ENCODE measurements at places on chromosomes 1 and 21.

GRCh38 chr1:26697978-26698849, 2.4 kb downstream of the ARID1A start:
- DNase-seq: peak; percentile 4

DNA sequence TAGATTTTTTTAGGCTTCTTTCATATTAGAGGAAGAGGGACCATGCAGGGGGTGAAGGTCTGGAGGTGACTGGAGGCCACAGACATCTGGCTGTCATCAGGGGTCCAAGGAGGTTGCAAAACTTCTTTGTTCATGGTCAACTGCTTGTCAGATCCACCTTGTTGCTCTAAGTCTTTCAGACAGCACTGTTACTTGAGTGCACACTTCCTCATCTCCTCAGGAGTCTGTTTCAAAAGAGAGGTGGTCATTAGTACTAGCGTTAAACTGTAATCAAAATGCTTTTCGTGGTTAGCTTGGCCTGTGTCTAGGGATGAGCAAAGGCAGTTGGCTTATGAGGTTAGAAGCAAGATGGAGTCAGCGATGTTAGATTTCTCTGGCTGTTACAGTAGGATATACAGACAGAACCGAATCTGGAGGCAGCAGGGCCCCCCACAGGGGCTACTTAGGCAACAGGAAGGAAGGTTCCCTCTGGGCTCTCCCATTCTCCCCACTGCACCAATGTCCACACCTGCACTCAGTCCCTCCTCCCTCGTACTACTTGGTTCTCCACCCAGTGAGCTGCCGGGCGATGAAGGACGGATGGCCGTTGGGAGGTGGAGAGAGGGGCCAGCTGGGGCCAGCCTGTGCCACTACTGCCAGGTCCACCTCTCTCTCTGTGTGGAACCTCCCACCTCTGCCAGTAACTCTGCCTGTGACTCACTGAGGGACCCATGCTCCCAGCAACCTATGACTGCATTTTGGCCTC, 57.2 kb downstream of the TOR1AIP2 start:
- DNase-seq: no peak

- DNase-seq: no peak
Observed at GRCh38 chr1:246292571-246292970, 214.5 kb downstream of the SMYD3 start.

DNA sequence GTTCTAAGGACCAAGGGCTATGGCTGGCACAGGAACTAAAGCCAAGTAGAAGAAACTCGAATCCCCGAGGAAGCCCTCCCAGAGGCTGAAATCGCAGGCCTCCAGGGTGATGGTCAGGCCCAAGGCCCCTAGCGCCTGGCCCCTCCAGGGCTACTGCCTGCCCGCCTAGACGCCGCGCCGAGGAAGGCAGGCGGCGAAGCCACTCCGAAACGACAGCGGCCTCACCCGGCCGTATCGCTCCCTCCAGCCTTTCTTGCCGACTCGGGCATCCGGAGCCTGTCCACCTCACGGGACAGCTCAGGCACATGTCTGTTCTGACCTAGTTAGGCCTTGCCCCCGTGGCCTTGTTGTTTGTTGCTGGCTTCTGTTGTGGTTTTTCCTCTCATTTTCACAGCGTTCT, 9.7 kb upstream of the LHX8 start:
- no peak for DNase-seq

DNA sequence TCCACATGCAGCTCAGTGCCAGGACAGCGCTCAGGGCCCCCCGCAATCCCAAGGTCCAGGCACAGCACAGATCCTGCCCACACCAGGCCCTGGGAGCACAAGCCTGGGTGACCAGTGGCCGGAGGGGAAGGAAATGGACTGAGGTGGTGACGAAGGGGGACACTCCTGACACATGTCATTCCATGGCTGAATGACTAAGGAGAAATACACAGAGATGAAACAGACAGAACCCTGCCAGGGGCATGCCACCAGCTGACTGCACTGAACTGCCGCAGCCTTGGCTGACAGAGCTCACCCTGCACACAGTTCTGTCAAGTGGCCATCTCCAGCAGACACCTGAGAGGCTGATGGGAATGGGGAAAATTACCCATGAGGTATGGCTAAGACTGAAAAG, 56.1 kb downstream of the HSF2BP start:
- no peak for DNase-seq

DNA sequence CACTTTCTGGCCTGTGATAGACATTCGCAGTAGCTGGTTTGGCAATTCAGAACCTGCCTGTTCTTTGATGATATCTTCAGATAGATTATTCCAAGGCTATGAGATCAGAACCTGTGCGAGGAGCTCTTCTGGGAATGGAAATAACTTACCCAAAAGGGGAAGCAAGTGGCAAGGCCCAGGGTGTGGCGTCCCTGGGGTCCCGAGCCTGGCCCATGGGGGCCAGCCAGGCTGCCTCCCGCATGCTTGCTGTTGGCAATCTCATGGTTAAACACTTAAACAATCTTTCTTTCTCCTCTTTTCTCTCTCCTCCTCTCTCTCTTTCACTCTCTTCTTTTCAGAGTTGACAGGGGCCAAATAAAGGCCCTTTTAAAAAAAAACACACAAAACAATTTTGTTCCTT, 108.1 kb downstream of the RNF220 start:
- no peak for DNase-seq

DNA sequence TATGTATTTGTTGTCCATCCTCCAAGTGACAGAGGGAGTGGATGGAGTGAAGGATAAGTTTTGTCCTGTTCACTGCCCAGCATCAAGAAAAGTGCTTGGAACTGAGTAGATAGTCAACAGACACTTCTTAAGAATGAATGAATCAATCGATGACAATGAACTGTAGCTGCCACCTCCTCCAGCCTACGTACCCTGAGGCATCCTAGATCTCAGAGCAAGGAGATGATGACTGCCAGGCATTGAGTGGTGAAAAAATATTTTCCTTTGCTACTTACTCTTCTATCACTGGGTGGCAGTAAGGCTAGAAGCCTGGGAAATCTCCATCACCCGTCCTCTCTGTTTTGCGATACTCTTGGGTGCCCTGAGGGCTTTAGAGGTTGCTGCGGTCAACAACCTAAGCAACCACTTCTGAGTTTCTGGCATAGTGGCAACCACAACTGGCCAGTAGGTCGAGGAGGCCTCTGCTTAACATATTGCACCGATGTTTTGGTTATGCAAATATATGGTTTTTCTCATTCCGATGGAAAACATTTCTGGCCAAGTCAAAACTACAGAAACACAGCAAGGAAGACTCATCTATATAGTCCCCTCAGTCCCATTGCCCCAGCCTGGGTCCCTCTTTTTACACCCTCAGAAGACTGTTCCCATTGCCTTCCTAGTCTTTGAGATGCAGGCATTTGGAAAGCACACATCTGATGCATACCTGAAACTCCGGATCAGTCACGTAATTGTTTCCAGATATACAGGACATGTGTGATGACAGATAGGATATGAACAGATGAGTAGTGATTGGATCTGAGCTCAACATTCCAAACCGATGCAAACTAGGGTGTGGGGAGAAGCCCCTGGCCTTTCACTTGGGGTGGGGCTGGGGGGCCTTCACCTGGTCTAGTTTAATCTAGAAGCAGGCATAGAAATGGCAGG, 136.8 kb downstream of the RUNX1 start:
- no peak for DNase-seq

- no peak for DNase-seq
Observed at GRCh38 chr1:93769777-93770176, 88.1 kb upstream of the BCAR3 start.

DNA sequence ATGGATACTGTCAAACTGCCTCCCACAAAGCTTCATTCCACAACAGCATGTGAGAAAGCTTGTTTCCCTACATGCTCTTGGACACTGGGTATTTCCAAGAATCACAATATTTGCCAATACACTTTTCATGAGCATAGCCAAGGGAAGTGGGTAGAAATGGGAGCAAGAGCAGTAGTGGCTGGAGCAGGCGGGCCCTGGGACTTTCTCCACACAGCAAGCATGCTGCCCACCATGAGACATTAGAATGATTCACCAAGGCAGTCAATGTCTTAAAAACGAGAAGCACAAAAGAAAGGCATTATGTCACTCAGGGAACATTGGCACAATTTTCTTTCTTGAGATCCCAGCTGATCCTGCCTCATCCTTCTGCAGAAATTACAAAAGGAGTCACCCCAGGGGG, 371.6 kb upstream of the RUNX1 start:
- no peak for DNase-seq

DNA sequence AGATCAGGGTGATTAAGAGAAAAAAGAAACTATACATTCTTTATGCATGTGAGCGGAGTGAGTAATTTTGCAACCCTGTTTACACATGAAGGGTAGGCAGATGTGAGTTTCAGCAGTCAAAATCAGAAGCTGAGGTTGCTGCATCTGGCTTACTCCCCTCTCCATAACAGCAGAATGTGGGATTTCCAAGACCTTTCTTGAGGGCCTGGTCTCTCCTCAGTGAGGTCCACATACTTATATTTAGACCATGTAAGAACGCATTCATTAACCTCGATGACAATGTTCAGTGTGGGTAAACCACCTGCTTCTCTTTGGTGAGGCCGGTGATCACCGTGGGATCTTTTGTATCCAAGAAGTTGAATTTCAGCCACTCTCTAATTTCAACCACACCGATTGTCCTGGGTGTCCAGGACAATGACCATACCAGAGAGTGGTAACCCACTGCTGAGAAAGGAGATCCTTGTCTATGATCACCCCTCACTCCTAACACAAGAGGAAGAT, 18.7 kb upstream of the RAP1A start:
- no peak for DNase-seq

DNA sequence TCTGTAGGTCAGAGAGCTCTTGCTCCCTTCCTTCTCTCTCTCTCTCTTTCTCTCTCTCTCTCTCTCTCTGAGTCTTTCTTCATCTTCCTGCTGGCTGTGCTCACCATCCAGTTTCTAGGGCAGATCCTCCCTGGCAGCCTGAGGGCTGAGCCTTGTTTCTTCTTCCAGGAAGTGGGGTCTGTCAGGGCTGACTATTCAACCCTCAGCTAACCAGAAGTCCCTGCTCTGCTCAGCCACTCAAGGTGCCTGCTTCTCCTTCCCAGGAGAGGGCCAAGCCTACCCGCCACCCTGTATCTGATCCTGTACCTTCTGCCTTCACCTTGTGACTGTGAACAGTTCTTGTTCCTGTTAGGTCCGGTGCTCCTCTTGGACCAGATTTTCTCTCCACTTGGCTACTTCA, 107.6 kb upstream of the ETV3 start:
- no peak for DNase-seq

- no peak for DNase-seq
Observed at GRCh38 chr1:232766904-232767303, 38.3 kb upstream of the MAP10 start.

DNA sequence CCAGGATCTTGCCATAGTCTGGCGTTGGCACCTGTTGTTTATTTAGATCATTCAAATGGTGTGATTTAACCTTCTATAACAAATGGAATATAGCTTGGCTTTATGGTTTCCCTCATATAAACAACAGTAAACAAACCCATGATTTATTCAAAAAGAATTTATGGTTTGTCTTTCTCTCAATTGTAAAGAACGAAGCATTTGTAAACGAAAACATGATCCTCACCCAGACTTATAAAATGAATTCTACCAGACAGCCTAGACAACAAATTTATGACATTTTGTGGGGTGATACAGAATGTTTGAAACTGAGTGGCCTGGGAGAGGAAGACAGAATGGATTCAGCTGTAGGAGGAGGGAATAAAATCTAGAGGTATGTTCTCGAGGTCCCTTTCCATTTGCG, 66.1 kb upstream of the PTGFR start:
- DNase-seq: no peak

- DNase-seq: peak; percentile 49
Observed at GRCh38 chr1:203480525-203481084, 5.0 kb downstream of the PRELP start.

DNA sequence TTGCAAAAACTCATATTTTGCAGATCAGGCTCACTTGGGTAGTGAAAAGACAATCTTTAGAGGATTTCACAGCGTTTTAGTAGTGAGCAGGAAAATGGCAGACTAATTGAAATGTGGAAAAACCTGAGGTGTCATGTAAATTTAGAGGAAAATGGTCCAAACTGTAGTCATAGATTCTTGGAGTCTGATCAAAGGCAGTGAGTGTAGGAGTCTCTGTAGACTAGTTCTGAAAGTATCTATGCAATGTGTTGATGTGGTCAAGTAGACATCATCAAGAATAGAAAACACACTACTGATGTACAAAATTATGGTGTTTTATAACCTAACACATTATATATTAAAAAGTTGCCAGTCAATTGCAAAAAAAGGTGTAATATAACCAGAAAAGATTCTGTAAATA, 143.2 kb upstream of the C1orf105 start:
- DNase-seq: no peak

DNA sequence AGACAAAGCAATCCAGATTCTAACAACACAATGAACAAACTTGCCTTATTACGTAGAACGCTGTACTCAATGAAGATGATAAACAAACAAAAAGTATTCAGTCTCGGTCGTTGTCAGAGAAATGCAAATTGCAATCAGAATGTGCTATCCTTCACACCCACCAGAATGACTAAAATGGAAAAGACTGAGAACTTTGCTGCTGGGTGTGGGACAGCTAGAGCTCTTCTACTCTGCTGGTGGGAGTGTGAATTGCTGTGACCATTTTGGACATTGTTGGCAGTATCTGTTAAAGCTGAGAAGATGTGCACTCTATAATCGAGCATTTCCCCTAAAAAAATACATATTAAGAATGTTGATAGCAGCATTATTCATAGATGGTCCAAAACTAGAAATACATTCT, 111.4 kb downstream of the PEX14 start:
- DNase-seq: no peak

GRCh38 chr1:212667223-212668139, 32.2 kb downstream of the BATF3 start:
- no peak for DNase-seq

DNA sequence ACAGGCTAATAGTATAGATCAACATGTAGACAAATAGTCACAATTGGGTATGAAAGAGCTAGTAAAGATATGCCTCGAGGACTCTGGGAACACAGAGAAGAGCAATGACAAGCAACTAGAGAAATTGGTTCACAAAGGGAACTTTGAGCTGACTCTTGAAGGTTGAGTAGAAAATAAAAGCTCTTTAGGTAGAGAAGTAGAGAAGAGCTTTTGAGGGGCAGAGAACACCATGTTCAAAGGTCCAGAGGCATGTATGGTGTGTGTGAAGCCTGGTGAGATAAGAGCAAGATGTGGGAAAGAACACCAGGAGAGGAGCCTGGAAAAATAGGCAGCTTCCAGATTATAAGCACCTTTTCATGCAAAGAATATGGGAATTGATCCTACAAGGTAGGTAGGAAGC, 109.7 kb upstream of the MAGI3 start:
- no peak for DNase-seq

DNA sequence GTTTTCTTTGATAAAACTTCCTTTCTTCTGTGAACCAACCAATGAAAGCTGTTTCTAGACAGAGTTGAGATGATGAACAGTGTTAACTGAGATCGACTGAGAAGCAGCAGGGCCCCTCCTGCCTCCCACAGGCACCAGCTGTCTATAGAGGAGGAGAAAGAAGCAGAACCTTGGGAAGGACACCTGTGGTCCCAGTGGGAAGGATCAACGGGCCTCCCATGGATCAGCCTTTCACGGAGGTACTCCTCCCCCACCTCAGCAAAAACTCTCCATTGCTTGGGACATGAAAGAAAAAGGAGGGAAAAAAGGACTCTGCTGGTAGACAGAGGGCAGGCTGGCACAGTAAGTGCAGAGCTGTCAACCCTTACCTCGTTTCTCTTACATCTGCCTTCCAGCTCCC, 40.5 kb downstream of the PLPPR5 start:
- no peak for DNase-seq

GRCh38 chr1:186609183-186609582, 71.0 kb downstream of the PTGS2 start:
- no peak for DNase-seq
